ENCODE measurements at places on chromosomes 5 and 9.

DNA sequence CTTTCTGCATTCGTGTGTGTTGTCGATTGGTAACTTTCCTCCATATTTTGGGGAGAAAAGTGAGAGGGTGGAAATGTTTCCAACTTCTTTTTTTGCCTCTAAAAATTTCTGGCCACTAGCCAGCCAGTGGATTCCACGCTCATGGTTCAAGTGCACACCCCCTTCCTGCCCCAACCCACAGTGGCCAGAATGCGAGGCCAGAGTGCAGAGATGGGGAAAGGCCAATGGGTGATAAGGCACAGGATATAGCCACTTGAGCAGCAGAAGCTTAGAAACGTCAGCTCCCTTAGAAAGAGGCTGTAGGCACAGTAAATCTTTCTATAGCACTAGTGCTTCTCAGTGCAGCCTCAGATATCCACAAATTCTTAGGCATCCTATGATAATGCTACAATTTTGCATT, 75.8 kb upstream of the ADRB2 start:
- DNase-seq = no peak

DNA sequence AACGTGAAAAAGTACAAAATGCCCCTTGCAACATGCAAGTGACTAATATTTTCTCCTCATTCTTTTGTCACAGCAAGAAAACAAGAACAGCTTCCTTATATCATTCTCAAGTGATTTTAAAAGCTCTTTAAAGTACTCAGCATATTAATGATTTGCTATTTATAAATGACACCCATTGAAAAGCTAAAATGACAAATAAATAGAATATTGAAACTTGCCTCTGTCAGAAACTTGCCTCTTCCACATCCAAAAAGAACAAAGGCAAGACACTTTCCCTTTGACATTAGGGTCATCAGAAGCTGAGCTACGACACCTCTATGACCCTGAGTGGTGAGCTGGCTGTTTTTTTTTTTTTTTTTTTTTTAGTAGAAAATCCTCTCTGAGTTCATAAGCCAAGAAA, 339.6 kb upstream of the ITGA1 start:
- DNase-seq = no peak

- no peak for DNase-seq
Observed at GRCh38 chr9:83521411-83521810, 16.8 kb downstream of the FRMD3 start.

- DNase-seq = no peak
Observed at GRCh38 chr5:99600952-99601351, 672.1 kb upstream of the CHD1 start.

- no peak for DNase-seq
Observed at GRCh38 chr9:124386201-124386600, 29.0 kb downstream of the PSMB7 start.

DNA sequence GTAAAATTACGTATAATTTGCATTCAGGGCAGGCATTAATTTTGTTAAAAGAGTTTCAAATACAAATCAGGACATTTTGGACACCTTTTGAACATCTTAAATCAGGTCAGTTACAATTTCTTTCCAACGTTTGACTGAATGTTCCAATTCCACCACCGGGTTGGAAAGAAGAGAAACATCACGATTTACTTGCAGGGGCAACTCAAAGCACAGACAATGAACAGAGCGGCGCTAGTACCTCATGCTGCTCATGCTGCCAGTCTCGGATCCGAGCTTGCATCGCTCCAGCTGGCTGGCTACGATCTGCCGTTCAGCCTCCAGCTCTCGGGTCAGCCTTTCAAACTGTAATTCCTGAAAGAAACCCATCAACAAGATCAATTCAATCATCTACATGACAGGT, 339.5 kb downstream of the CTNND2 start:
- no peak for DNase-seq

DNA sequence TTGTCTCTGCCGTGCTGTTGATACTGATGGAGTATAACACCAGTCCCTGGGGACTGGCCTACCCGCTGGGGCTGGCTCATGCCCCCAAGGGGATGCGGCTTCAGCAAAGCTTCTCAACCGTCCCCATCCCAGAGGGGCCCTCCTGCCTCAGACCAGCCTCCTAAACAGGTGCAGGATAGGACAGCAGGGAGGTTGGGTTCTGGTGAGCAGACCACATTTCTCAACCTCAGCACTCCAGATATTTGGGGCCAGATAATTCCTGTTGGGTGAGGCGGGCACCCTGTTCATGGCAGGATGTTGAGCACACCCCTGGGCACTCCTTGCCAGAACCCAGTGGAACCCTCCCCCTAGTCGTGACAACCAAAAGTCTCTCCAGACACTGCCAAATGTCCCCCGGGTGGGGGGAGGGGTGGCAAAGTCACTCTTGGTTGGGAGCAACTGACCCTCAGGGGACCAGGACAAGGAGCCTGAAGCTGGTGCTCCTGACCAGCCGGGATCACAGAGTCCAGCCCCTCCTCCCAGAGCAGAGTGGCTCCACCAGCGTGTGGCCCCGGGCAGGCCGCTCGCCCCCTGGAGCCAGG, 107.8 kb downstream of the ZNF354C start:
- no peak for DNase-seq

GRCh38 chr5:17249029-17249634, 31.7 kb downstream of the BASP1 start:
- DNase-seq = no peak

- no peak for DNase-seq
Observed at GRCh38 chr5:125477586-125477975, 731.1 kb upstream of the ZNF608 start.

DNA sequence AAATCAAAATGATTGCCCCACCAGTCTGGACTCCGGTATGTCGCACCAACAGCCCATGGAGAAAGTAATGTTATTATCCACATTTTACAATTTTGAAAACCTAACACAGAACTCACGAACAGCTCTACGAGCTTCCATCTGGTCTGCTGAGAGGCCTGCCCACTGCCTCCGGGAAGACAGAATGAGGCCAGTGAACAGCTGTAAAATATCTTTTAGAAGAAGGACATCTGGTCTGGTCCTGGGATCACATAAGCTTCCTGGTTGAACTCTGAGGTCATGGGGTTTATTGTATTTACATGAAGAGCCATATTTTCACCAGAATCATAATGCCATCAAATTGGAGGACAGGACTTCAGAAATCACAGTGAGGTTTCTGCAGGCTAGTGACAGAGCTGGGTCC, 89.0 kb downstream of the FRMD3 start:
- DNase-seq = no peak

- no peak for DNase-seq
Observed at GRCh38 chr5:56561-57290, 35.2 kb upstream of the PLEKHG4B start.

DNA sequence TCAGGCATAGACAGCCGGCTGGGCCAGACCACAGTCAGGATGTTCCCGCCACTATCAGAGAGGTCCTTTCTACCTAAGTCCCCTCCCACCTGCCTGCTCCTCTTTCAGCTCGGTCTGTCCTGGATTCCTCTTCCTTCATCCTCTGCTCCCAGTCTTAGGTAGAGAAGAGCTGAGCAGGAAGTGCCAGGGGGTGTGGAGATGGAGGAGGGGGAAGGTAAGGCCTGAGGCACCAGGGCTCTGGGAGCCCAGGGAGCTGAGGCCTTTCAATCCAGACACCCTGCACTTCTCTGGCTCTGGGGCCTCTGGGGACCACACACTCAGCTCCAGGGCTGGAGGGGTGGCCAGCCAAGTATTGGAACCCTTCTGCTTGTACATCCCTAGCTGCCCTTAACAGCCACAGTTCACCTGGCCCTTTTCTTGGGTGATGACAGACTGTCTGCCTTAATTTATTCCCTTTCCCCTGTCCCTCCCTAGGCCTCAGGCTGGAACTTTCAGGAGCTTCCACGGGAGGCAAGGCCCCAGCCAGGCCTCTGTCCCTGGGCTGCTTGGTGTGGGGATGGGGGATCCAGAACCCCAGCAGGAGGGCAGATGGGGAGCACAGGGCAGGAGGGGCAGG, 15.6 kb downstream of the IRF1 start:
- DNase-seq = no peak

- DNase-seq = no peak
Observed at GRCh38 chr9:77944556-77945243, 86.9 kb downstream of the GNAQ start.

- no peak for DNase-seq
Observed at GRCh38 chr5:1853531-1853930, 29.2 kb downstream of the IRX4 start.

DNA sequence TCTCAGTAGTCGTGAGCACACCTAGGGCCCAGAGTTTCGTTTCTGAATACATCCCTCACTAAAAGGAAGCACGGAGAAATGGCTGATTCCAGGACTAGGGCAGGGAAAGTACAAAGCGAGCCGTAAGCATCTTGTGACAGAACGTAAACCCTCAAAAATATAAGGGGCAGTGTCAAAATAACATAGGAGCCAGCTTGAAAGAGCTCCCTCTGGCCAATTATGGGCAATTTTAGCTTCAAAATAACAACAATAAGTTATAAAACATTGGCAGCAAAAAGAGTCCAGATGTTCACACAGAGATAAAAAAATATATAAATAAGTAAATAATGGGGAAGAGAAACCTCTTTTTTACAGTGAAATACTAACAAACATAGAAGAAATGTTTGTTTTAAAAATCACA, 18.5 kb upstream of the GLIS3 start:
- DNase-seq = no peak

GRCh38 chr9:37700131-37700530, 49.4 kb downstream of the FRMPD1 start:
- DNase-seq = no peak

DNA sequence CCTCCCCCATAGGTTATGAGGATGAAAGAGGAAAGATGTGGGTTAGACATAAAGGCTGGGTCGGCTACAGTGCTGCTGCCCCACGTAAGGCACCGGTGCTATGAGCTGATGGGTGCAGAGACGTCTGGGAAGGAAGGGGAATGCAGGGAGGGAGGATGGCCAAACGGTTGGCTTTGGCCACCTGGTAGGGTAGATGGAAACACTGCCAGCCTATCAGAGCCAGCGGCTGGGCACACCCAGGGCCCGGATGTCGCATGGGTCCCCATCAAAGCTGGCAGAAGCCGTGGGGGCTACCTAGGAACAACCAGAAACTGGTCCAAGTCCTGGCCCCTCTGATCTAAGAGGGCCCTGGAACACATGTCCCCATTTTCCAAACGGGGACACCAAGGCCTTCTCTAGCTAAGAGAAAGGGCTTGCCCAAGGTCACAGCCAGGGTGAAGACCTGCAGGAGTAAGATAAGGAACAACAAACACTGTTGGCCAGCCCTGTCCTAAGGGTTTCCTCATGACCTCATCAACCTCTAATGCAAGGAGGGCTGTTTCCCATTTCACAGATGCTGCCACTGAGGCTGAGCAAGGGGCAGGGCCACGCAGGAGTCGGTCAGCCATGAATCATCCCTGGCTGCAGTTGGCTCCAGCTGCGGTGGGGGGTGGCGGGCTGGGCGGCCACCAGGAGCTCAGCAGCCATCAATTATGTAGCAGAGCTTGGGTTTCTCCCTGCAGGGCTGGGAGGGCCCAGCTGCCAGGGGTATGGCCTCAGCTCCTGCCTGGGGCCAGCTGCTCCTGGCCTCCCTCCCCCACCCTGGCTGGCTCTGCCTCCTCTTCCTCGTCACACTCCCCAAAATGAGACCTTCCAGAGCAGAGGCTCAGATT, 4.9 kb downstream of the SH3GLB2 start:
- DNase-seq = no peak

- no peak for DNase-seq
Observed at GRCh38 chr5:139094154-139095131, 103.7 kb downstream of the SIL1 start.

DNA sequence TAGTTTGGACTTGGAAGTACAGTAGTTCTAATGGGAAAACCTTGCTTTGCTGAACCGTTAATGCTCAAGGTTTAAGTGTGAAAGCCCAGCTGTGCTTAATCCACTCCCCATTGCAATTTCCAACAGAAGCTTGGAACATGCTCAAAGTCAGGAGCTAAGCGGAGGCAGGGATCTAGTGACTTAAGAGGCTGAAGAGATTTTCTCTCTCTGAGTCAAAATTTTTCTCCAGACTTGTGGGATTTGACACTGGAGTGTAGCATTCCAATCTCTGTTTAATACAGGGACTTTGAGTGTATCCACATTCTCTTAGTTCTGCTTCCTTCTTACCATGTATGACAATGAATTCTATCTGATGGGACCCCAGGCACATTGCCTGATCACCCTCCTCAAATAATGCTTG, 471.8 kb downstream of the KIF4B start:
- DNase-seq = no peak

Data from H1 (cell line).